COLO829 (cell line): ENCODE measurements at places on chromosomes 4 and X.

DNA sequence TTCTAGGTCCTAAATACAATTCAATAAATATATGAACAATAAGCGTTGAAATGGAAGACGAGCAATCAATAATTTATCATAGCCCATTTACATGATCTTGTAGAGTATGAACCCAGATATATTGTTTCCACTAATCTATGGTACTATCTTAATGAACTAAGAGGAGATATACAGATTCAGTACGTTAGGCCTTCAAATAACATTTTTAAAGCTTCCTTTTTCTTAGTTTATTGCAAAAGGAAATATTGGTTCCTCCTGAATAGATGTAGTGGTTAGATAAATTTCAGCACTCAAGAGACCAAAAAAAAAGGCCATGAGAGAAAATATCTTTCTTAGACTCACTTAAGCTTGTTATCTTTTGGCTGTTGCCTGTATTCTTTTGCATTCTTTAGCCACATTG is 147.5 kb upstream of the PITX2 start:
- no peak for DNase-seq

DNA sequence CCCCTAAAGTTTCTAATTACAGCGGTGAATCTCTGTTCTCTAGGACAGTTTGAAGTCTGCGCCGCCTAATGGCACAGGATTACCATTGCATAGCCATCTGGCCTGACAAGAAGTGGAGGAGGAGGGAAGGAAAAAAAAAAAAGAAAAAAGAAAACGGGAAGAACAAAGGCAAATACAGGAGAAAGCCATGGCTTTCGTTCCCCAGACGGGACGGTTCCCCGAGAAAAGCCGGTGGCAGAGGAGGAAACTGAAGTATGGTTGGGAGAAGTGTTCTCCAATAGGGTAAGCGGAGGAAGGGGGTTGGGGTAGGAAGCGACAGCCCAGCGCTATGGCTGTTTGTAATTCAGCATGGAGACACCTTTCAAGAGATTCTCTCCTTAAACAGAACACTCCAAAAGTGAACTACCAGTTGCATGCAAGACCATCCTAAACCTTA is 80.8 kb downstream of the HMGN5 start:
- DNase-seq, result peak; percentile 43

DNA sequence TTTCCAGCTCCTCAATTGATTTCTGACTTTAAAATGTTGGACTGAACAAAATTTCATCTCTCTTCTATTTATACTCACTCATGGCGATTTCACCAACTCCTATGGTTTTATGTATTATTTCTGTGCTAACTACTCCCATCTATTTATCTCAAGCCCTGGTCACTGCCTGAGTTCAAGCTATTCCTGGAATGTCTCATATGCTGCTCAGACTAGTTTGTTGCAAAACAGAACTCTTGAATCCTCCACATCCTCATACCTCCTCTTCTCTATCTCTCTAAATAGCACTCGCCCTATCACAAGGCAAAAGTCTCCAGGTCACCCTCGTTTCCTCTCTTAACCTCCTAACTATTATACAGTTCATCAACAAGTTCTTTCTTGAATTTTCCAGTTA is 19.0 kb upstream of the DDX60 start:
- no peak for DNase-seq

GRCh38 chrX:154300816-154301215 is 5.2 kb downstream of the TKTL1 start:
- no peak for DNase-seq

GRCh38 chrX:20362268-20363267 is 95.9 kb upstream of the RPS6KA3 start:
- DNase-seq, result peak; percentile 34
